GM12878 (cell line): ENCODE measurements at places on chromosomes 5 and 9.
A peak's percentile ranks its signal among the peaks of the same experiment; 100 is the strongest.

DNA sequence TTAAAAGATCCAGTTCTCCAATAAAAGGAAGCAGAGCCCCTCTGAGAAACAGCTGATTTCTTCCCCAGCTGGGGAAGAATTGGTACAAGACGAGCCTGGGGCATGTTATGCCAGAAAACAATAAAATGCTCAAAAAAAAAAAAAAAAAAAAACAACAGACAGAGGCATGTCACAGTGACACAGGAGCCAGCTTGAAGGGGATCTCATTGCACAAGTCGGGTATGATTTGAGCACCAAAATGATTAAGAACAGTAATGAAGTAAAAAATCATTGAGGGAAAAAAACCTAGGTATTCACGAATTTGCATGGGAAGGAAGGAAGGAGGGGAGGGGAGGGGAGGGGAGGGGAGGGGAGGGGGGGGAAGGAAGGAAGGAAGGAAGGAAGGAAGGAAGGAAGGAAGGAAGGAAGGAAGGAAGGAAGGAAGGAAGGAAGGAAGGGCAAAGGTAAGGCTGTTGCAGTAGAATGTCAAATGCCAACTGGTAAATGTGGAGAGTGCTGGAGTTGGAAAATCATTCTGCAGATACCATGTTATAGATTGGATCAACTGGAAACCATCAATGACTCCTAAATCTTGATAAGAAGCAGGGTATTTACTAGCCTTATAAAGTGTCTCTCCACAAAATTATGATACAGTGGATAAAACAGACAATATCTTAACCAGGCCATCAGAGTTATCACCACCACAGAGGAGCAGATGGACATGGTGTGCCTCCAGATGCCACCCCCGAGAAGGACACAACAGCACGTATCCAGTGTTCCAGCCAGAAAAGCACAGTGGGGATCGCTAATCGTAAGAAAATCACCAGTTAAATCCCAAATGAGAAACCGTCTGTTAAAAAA lies 7.2 kb downstream of the GNA14 start:
- DNase-seq = no peak

DNA sequence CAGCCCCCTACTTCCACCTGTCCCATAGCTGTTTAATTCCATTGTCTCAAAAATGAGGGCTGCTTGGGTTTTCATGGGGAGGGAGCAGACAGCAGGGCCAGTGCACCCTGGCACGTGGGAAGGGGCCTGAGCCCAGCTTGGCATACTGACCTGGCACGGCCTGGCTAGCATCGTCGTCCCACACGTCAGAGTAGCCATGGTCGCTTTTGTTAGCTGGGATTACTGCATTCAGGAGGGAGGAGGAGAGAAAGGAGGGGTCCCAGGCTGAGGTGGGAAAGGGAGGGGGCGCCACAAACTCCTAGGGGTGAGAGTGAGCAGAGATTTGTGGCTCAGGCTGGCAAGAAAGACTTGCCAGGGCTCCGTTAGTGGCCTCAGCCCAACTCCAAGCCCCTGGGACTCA lies 21.1 kb upstream of the CYSTM1 start:
- DNase-seq = no peak

DNA sequence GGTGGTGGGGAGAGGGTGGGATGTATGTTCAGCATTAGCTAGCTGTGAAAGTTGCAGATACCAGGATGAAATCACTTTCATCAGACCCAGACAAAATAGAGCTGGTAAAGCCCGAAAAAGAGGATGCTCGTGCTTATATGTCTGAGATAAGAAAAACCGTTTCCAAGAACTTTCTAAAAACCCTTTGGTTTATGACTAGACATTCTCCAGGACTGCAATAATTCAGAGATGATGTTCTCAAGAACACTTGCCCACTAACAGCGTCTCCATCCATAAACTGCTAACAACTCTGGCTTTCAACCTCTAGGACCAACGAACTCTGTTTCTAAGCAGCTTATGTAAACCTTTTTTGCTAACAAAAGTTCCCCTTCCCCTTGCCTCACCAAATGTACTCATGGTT lies 8.4 kb upstream of the AMACR start:
- DNase-seq = no peak

DNA sequence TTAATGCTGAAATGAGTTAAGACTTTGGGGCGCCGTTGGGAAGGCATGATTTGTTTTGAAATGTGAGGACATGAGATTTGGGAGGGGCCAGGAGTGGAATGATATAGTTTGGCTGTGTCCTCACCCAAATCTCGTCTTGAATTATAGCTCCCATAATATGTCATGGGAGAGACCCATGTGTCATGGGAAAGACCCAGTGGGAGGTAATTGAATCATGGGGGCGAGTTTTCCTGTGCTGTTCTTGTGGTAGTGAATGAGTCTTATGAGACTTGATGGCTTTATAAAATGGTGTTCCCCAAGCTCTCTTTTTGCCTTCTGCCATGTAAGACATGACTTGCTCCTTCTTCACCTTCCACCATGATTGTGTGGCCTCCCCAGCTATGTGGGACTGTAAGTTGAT lies 5.1 kb downstream of the SLC25A48 start:
- DNase-seq = no peak

- no peak for DNase-seq
Observed at GRCh38 chr9:94799578-94800264, 73.2 kb downstream of the AOPEP start.

DNA sequence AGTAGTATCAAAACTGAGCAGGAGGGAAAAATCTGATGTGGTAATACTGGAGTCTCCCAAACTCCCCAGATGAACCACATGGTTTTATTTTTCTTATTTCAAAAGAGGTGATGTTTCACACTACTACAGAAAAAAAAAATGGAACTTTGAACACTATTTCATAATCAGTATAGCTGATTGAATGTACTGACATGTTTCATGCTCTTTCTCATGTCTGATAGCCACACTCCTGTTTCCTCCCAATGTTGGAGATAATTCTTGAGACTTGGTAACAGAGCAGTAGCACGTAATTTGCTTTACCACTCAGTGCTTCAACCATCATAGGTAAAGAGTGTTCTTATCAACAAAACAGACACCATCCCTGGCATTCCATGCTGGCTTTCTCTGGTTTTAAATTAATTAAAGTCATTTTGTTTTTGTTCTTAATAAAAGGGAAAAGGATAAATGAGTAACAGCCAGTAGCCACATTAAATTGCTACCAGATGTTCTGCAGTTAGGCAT lies 85.2 kb downstream of the MUSK start:
- DNase-seq = no peak

DNA sequence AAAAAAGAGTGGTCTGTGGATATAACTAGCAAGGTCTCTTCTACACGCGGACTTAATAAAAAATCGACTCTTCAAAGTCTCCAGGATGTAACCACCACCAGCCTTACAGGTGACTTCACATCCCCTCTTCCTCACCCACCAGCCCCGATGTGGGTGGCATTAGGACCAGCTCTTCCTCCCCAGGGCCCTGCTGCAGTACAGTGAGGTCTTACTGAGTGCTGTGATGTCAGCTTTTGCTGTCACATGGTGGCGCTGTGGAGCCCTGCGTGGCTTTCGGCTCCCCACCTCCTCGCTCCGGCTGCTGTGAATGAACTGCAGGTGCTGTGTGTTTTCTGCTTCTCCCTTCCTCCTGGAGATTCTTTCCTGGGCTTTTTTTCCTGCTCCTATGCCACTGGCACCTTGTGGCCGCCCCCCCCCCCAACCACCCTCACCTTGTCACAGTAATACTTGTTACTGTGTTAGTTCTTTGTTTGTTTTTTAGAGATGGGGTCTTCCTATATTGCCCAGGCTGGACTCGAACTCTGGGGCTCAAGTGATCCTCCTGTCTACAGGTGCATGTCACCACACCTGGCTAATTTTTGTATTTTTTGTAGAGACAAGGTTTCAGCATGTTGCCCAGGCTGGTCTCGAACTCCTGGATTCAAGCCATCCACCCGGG lies 15.8 kb upstream of the RAPGEF1 start:
- DNase-seq = no peak

DNA sequence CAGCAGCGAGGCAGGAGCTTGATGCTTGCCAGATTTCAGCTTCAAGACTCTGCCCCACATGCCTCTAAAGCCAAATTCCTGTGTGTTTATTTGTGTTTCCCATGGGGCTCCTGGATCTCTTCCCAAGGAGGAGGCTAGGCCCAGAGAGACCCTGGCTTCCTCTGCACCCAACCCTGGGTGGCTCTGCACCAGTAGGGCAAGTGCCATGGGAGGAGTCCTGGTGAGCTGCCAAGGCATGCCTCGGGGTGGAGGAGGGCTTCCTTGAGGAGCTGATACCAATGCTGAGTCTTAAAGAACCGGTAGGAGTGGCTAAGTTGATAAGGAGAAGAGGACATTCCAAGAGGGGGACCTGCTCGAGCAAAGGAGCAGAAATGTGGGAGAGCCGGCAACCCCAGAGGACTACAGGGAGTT lies 6.8 kb upstream of the TIFAB start:
- no peak for DNase-seq

DNA sequence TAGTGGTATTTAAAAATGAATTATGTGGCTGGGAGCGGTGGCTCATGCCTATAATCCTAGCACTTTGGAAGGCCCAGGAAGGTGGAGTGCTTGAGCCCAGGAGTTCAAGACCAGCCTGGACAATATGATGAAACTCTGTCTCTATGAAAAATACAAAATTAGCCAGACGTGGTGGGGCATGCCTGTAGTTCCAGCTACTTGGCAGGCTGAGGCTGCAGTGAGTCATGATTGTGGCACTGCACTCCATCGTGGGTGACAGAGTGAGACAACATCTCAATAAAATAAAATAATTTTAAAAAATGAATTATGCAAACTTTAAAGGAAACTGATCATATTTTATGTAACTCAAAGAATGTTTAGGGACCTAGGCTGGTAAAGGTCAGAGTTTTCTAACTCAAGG lies 310.8 kb upstream of the DMRT1 start:
- DNase-seq = no peak

- no peak for DNase-seq
Observed at GRCh38 chr5:115949096-115949495, 13.2 kb upstream of the LVRN start.

- no peak for DNase-seq
Observed at GRCh38 chr5:149423794-149424268, 44.7 kb upstream of the IL17B start.

DNA sequence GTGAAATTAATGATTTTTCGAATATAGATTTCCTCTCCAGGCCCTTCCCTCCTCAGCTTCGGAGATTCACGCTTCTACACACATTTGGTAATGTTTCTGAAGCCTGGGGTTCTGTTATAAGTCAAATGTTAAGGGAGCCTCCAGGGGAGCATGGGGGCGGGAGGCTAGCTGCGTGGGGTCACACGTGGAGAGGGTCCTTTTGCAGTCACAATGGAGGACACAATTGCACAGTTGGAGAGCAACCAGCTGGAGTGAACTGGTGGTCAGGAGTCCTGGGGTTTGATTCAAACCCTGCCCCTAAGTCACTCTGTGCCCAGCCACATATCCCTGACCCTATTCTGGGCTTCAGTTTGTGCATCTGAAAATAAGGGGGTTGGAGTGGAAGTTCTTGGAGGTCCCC lies 481.4 kb downstream of the CDK5RAP2 start:
- no peak for DNase-seq

- DNase-seq = no peak
Observed at GRCh38 chr9:96317335-96317980, 15.5 kb upstream of the HSD17B3 start.

- DNase-seq = peak; percentile 42
Observed at GRCh38 chr9:27352457-27353165, 55.7 kb upstream of the EQTN start.

DNA sequence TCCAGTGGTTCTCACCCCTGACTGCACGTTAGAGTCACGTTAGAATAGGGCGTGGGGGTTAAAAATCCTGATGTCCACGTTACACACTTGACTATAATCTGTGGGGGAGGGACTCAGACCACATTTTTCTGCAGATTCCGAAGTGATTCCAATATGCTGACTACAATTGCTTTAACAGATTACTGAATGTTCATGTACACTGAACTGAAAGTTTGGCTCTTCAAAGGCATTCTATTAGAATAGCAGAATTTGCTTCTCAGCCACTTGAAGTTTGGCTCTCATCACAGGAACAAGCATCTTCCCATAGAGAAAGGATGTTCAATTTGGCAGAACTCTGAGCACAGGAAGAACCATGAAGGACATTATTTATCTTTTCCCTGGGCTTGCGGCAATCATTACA lies 84.5 kb downstream of the HAPLN1 start:
- no peak for DNase-seq

- no peak for DNase-seq
Observed at GRCh38 chr9:135394699-135395645, 84.6 kb upstream of the PPP1R26 start.

GRCh38 chr9:120860083-120860482 lies 16.9 kb downstream of the PHF19 start:
- DNase-seq = no peak

GRCh38 chr5:121915765-121916164 lies 46.0 kb upstream of the SRFBP1 start:
- DNase-seq = no peak

DNA sequence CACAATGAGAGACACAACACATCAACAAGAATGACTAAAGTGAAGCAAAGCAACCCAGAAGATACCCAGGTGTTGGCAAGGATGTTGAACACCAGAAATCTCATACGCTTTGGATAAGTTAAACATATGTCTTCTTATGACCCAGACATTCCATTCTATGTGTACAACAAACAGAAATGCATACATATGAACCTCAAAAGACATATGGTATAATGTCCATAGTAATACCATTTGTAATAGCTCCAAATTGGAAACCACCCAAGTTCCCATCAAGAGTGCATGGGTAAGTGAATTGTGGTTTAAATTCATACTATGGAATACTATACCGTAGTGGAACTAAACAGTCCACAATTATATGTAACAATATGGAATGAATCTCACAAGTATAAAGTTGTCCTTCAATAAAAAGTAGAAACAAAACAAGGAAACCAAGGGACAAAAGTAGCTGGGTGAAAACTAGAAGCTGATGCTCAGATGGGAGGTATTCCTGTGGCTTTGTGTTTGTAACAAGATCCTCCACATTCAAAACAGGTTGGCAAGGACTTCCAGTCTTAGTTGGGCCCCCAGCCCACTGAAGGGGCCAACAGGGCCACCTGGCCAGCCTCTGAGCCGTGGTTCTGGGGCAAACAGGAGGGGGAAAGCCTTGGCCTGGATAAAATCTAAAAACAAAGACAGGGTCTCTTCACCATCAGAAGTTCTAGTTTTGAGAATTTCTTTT lies 171.8 kb upstream of the PITX1 start:
- no peak for DNase-seq

DNA sequence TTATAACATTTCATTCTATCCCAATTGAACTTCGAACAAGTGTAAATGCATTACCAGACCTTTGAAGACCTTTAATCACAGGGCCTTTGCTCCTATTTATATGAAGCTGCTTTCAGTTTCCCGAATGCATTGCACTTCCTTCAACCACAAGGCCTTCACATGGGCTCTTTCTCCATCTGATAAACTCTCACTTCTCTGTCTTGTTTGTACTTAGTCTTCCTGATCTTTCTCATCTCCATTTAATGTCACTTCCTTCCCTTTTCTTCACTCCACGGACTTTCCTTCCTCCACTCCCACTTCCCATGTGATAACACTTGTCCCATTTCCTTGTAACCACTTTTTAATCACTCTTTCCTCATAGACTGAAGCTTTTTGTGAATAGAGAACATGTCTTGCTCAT lies 74.3 kb upstream of the TNC start:
- DNase-seq = no peak

GRCh38 chr5:129118405-129118804 lies 23.9 kb downstream of the ISOC1 start:
- no peak for DNase-seq
